ENCODE measurements at places on chromosomes 7 and 10.

DNA sequence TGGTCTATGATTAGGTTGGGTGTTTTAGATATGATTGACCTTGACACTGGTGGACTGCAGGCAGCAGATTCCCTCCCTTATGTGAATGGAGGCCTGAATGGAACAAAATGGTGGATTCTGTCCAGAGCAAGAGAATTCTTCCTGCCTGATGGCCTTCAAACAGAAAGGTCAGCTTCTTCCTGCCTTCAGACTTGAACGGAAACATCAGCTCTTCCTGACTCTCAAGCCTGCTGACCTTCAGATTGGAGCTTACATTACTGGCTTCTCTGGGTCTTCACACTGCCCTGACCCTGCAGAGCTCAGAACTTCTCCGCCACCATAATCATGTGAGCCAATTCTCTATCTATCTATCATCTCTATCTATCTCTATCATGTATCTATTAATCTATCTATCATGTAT, 111.6 kb downstream of the RAMP3 start:
- DNase-seq = no peak

DNA sequence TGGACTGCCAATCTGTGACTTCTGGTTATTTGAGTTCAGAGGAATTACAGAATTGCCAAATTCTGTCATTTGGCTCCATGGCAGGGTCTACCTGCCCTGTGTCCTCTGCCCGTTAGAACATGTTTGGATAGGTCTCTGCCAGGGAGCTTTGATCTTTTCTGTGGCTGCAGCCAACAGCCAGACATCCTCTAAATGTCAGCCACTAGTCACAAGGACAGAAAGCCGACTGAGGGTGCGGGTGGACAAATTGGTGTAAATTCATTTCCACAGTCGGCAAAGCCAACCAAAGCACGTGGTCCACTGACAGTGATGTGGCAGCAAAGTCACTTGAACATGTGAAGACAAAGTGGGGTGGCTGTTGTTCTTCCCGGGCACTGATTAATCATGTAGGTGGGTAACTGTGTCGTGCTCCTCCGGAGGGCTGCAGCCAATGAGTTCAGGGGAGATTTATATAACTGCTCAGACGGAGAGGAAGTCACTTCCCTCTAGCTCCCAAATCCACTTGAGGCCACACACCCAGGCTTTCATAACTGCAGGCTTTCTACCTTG, 26.7 kb upstream of the CAMK1D start:
- peak; percentile 3 for DNase-seq

- no peak for DNase-seq
These were observed 111.3 kb upstream of the FOXP2 start for GRCh38 chr7:114303301-114303700.

GRCh38 chr10:71127773-71128172, 84.6 kb upstream of the UNC5B start:
- DNase-seq = no peak

DNA sequence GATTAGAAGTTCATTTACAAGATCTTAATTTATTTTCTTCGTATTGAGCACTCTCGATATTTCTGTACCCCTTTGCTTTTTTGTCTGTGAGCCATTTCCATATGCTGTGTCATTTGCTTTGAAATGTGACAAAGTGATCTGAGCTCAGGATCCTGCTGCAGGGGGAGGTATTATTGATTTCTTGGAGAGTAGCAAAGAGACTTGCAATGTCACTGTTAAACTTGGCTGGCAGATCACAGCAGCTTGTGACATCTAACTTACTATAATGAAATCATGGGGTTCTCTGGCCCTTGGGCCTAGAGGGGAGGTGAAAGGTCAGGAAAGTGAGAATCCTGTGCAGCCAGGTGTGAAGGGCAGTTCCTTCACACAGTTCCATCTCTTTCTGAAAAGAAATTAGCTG, 923.4 kb downstream of the REEP3 start:
- no peak for DNase-seq

GRCh38 chr10:77620731-77621130, 16.9 kb downstream of the KCNMA1 start:
- DNase-seq = no peak

DNA sequence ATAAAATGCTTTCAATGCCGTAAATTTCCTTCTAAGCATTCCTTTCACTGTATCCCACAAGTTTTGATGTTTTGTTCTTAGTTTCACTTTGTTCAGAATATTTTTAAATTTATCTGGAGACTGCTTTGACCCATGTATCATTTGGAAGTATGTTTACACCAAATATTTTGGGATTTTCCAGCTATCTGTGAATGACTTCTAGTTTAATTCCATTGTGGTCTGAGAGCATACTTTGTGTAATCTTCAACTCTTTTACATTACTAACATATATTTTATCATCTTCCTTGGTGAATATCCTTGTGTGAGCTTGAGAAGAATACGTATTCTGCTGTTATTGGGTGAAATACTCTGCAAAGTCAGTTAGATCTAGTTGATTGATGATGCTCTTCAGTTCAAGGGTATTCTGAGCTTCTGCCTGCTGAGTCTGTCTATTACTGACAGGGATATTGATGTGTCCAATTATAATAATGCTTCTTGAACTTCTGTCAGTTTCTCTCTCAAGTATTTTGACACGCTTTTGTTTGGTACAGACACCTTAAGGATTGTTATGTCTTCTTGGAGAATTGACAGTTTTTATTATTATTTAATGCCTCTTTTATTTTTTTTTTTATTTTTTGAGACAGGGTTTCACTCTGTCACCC, 31.6 kb downstream of the MKLN1 start:
- DNase-seq = no peak

DNA sequence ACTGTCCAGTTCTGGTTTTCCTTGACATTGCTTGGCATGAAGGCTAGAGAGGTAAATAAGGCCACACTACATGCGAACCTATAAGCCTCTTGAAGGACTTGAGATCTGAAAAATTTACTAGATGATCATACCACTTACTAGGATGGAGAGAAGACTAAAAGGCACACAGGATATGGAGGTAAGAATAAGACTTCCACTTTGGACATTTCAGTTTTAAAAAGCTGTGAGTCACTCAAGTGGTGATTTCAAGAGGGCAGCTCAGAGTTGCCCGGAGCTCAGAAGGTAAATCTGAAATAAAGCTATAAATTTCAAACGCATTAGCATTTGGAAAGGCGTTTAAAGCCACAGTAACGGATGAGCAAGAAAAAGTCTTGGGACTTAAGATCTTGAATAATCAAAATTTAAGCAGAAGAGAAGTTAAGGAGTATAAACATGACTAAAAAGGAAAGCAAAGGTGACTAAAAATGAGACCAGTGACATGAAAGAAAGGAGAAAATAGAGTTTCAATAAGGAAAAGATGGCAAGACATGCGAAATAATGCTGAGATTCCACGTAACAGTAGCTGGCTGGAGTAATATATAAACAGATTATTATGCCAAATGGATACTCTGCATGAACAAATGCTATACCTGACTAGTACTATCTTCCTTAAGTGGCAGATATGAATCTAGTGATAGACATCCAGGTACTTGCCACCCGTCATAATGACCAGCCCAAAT, 68.3 kb downstream of the SNX13 start:
- no peak for DNase-seq

DNA sequence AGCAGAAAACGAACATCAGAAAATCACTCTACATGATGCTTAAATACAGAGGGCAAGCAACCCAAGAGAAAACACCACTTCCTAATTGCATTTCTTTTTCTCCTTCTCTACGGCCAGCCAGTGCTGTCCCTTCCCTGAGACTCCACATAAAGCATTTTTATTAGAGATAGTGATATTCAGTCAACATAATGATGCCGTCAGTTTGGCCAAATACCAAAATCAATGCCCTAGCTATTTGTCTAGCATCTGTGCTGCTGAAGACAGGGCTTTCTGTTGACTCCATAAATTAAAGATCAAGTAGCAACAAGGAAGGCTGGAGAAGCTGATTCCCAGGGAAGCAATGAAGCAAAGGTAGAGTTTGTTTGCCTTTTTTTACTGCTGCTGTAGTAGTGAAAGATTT, 1024.9 kb downstream of the REEP3 start:
- DNase-seq = no peak

DNA sequence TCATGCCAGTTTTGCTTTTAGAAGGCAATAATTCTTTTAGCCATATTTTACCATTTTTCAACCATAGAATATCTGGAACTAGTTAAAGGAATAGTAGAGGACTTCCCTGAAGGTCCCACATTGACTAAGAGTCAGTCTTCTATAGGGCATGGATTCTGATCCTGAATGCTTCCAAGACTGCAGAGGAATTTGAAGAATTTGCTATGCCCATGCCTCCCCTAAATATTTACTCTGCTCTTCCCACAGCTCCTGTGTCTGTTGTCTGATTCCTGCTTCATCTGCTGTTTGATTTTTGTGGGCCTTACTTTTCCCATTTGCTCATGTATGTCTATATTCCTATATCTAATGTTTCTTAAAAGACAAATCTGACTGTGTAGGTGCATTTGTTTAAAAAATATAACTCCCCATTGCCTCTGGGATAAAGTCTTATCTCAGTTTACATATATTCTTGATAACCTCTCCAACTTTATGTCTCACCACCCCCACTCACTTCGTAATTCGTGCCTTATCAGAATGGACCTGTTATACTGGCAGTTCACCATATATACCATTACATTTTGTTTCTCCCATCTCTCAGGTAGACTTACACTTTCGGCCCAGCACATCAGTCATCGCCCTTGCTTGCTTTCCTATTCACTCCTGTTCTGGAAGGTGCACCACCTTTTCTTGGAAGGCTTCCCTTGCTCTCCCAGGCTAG, 33.9 kb downstream of the LRRC4 start:
- DNase-seq = no peak

GRCh38 chr10:69734797-69735468, 66.8 kb upstream of the COL13A1 start:
- DNase-seq = no peak

DNA sequence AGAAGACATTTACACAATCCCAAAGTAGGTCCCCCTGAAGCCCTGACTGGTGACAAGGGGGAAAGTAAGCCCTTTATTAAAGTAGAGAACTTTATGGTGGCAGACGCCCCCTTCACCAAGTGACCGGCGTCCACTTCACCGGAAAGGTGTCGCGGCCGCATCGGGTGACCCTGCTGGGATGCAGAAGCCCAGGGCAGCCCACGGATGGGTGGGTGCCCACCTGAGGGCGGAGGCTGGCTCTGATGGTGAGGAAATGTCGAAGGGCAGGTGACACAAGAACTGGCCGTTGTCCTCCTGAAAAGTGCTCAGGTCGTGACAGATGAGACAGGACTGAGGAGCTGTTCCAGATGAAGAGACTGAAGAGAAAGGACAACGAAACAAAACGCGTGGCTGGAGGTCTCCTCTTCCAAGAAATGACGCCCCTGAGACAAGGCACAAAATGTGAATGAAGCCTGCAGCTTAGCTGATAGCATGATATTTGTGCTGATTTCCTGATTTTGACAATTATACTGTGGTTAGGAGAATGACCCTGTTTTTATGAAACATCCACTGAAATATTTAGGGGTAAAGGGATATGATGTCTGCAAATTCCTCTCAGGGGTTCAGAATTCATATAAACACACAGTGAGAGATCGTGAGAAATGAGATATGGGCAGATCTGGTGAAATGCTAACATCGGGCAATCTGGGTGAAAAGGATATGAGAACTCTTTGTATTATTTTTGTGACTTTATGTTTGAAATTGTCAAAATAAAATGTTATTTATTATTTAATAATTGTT, 123.9 kb downstream of the PRKAG2 start:
- no peak for DNase-seq

- DNase-seq = peak; percentile 11
These were observed 62.4 kb downstream of the PRKAG2 start for GRCh38 chr7:151814400-151815009.

- no peak for DNase-seq
These were observed 68.1 kb downstream of the TNS3 start for GRCh38 chr7:47513741-47514241.

GRCh38 chr7:38881947-38882684, 26.9 kb downstream of the VPS41 start:
- no peak for DNase-seq

GRCh38 chr7:18762189-18762588, 266.6 kb downstream of the HDAC9 start:
- no peak for DNase-seq

DNA sequence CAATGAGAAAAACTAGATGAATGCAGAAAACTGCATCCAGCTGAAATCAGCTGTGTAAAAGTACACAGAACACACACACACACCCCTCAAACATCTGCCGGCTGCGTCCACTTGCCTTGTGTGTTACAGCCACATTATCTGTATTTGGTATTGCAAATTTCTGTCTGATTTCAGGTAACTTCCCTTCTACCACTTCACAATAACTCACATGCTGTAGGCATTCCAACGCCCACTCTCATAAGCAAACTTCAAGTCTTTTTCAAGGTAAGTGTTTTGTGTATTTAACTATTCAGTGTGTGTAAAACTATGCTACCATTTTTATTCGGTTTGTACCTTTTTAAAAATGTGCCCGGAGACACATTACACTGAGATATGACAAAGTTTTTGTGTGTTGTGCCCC, 594.2 kb downstream of the SORCS1 start:
- no peak for DNase-seq

DNA sequence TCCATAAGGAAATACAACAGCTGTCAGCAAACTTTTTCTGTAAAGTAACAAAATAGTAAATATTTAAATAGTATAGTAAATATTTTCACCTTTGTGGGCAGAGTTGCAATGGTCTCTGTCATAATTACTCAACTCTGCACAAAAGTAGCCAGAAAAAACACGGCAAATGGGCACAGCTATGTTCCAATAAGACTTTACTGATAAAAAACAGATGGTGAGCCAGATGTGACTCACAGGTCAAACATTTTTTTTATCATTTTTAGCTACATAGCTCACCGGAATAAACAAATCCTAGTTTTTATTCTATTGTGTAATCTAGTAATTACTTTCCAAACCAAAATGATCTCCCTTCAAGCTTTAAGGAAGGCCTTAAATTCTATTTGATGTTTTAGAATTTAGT, 55.3 kb downstream of the NCAPG2 start:
- DNase-seq = no peak

DNA sequence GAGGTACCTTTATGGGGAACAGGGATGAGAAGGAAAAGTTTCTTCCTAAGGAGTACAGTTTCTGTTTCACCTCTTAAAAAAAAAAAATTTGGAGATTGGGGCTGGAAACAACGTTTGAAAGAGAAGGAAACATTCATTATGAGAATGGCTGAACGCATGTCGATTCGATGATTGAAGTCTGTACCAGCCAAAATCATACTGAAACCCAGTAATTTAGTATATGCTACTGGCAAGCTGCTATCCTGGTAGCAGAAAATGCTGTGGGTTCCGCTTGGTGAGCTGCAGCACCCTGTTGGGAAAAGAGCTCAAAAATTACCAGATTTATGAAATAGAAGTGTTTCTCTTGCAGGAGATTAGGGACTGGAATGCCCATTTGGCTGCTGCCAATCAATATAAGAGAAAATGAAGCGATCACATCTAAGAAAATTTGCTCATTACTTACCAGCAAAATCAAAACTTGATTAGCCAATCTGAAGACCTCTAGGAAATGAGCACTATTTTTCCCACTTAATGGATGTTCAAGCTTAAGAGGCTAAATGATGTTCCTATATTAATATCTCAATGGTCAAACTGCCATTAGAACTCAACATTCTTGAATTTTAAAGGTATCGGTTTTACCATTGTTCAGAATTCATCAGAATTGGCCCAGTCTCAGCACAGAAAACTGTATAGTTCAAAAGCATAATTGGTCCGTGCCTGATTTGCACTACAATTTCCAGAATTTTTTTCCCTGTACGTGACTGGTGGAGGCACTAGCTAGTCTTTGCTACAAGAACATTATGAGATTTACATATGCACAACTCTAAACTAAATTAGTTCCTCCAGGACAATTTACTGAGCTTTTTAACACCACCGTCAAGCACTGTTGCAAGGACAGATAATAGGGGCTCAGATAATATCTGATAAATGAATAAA, 1.2 kb upstream of the ITGB1 start:
- DNase-seq = no peak

- DNase-seq = no peak
These were observed 27.9 kb downstream of the WIPI2 start for GRCh38 chr7:5217851-5218331.
